ENCODE measurements at places on chromosomes 3 and 15.

- no peak for DNase-seq
These were observed 56.4 kb upstream of the ARRDC4 start for GRCh38 chr15:97903971-97904572.

- DNase-seq = no peak
These were observed 33.1 kb downstream of the DZIP1L start for GRCh38 chr3:138082085-138082991.

DNA sequence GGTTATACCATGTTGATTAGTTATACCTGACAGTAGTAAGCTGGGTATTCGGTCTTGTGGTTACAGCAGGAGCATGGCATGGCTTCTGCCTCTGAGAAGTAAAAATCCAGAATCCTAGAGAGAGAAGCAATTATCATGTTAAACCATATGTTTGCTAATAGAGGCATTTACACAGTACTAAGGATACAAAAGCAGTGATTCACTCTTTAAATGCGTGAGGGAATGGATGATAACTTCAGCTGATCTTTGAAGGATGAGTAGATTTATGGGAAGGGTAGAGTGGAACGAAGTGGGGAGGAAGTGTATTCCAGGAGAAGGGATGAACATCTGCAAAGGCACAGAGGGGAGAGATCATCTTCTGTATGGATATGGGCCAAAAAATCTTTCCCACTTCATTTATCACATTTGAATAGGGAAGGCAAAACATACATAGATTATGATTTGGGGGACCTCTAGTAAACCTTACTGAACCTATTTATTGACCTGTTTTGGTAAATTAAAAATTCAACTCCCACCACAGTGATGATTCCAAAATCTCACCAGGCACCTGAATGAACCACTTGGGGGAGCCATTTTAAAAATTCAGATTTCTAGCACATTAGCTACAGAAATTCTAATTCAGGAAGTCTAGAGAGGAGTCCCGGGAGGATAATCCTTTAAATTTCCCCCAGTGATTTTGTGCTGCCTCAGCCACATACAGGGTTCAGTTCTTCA, 35.1 kb downstream of the IGSF10 start:
- DNase-seq = no peak

DNA sequence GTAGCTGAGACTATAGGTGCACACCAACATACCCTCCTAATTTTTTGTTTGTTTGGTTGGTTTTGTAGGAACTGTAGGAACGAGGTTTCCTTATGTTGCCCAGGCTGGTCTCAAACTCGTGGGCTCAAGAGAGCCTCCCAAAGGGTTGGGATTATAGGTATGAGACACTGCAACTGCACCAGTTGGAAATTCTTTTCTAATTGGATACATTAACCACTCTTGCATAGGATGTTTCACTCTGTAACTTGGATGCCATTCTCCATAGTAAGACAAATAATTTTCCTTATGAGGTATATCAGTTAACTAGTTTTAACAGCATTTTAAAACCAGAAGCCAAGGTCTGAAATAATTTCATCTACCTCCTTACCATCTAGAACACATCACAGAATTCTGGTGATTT, 6.7 kb upstream of the ALCAM start:
- no peak for DNase-seq

GRCh38 chr15:69906256-69907185, 191.2 kb downstream of the TLE3 start:
- no peak for DNase-seq

GRCh38 chr3:190517687-190518086, 3.8 kb downstream of the IL1RAP start:
- DNase-seq = no peak

DNA sequence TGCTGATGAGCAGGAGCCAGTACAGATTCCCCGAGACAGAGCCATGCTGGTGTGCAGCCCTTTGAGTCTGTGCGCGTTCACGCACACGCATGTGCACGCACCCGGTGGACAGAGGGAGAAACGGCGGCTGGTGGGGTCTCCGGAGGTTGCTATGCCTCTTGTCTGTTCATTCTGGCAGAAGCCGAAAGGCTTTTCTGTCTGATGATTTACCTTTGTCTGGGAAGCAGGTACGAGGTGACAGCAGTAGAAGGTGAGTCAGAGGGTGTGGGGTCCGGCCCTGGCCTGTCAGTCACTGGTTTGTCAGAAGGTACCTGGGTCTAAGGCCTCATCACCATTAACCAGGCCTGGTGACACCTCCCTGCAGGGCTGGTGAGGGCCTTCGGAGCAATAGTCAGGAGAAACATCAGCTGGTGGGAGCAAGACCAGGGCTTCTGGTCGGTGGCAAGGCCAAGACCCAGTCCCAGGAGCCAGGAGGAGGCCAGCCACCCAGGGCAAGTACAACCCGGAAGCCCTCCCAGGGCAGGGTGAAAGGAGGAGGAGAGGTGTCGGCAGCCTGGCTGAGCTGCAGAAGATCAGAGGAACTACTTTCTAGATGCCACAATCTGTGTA, 7.5 kb downstream of the PCSK6 start:
- no peak for DNase-seq

GRCh38 chr3:127456471-127457093, 134.0 kb downstream of the TPRA1 start:
- no peak for DNase-seq

- no peak for DNase-seq
These were observed 648.3 kb upstream of the CFAP20DC start for GRCh38 chr3:59698091-59698490.

Measured in cortex of kidney (tissue), 1 donor.